Epithelial cell of proximal tubule (primary cell): ENCODE measurements at places on chromosomes 6 and 20.

- DNase-seq: no peak
These were observed 7.9 kb downstream of the EXOC2 start for GRCh38 chr6:684831-685636.

- DNase-seq: no peak
These were observed 417.7 kb upstream of the JAG1 start for GRCh38 chr20:11091511-11091910.

GRCh38 chr6:149273318-149273717 lies 44.2 kb upstream of the TAB2 start:
- DNase-seq: no peak

- DNase-seq: no peak
These were observed 188.2 kb downstream of the ERMARD start for GRCh38 chr6:169939554-169940164.

GRCh38 chr6:95636552-95637431 lies 59.5 kb downstream of the MANEA start:
- peak; percentile 9 for DNase-seq

GRCh38 chr6:33017018-33017417 lies 7.6 kb upstream of the HLA-DOA start:
- DNase-seq: no peak
